ENCODE measurements at places on chromosomes 11 and 22.

GRCh38 chr22:38126928-38127668 lies 16.6 kb upstream of the BAIAP2L2 start:
- no peak for DNase-seq

DNA sequence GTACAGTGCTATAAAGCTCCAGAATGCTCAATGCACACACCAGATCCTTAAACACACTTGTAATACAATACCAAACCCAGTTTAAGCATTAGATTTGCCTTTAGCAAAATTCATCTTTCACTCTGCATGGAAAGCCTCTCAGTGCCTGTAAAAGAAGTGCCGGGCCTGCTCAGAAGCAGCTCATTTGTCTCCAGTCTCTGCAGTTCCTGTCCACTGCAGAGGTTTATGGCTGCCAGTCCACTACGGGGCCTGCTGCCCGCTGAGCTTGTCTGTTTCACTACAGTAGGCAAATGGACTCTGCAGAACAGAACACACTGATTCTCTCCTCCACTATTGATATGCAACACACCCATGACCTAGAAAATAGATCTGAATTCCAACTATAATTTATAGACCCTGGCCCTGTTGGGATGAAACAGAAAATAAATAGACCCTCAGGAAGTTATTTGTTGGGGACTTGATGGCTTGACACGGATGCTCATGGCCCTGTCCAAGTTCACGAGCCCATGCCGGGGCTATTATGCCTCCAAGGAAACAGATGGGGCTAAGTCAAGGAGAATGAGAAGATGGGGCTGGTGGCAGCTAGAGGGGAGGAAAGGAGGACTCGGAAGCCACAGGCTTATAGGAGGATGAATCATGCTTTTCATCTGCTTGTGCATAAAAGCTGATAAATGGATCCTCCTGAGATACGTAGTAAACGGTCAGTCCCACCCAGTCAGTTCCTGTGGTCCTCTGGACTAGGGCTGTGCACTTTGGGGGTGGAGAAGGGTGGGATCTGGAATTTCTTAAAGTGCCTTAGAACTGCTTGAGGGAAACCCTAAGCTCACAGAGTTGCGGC lies 416.8 kb upstream of the TENM4 start:
- no peak for DNase-seq

GRCh38 chr22:46107753-46108563 lies 42.4 kb upstream of the PPARA start:
- DNase-seq: no peak

DNA sequence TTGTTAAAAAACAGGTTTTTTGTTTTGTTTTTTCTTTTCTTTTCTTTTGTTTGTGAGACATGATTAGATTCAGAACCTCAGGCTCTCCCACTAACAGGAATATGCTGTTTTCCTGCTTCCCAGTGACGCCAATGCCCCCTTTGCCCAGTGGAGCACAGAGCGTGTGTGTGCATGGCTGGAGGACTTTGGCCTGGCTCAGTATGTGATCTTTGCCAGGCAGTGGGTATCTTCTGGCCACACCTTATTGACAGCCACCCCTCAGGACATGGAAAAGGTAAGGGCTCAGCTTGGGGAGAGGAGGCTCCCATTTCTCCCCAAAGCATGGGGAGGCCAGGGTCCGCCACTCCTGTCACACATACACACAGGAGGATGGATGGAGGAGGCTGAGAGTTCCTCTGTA lies 25.0 kb downstream of the CYB5R2 start:
- DNase-seq: no peak

- no peak for DNase-seq
These were observed 1.5 kb downstream of the HSPA8 start for GRCh38 chr11:123060277-123061000.

GRCh38 chr22:47370448-47371262 lies 608.2 kb downstream of the TBC1D22A start:
- DNase-seq: no peak

- no peak for DNase-seq
These were observed 48.2 kb downstream of the NRXN2 start for GRCh38 chr11:64674774-64675173.

- DNase-seq: no peak
These were observed 55.3 kb downstream of the ZNF143 start for GRCh38 chr11:9516113-9516512.

- DNase-seq: no peak
These were observed 191.2 kb upstream of the TBCEL start for GRCh38 chr11:120832481-120833238.

DNA sequence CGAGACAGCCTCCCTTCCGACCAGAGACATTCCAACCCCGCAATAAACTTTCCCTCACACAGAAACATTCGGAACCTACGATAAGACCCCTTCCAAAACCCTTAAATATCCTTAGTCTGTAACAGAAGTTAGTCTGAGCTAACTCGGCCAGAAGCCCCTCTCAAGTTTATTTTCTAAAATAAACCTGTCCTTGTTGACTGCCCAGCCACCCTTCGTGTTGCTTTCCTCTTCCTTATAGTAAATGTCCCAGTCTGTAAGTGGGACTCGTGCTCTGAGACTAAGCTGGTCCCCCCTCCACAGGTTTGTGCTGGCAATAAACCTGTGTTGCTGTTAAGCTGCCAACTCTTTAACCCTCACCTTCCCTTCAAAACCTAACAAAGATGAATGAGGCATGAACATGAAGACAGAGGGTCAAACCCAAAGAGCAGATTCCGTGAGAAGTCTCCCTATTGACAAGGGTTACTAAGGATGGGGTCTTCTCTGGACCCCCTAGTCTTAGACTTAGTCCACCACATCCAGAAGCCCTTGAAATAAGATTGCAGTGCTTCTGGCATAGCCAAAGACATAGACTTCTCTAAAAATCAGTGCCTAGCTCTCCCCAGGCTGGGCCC lies 18.2 kb downstream of the MIF start:
- DNase-seq: no peak

DNA sequence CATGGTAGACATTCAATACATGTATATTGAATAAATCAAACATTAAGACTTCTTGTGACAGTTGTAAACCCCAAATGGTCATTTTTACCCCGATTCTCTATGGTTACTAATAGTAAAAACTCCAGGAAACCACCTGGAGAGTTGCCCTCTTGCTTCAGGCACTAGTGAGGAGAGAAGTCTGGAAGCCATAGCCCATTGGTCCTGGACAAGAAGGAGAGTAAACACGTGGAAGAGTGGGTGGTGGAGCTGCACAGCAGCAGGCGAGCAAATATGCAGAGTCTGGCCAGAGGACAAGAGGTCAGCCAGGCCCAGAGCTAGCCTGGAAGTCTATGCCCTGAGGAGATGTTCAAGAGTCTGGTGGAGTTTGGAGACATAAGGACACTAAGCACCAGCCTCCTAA lies 17.7 kb downstream of the DCHS1 start:
- no peak for DNase-seq

GRCh38 chr11:114216796-114217180 lies 79.4 kb upstream of the NNMT start:
- no peak for DNase-seq

- DNase-seq: no peak
These were observed 87.2 kb downstream of the PLEKHA7 start for GRCh38 chr11:16926883-16927626.

- DNase-seq: no peak
These were observed 89.7 kb upstream of the CARD18 start for GRCh38 chr11:105229257-105229656.

GRCh38 chr11:68211546-68211945 lies 1.6 kb downstream of the KMT5B start:
- DNase-seq: no peak

GRCh38 chr11:46637546-46637945 lies 20.2 kb downstream of the ATG13 start:
- DNase-seq: no peak

DNA sequence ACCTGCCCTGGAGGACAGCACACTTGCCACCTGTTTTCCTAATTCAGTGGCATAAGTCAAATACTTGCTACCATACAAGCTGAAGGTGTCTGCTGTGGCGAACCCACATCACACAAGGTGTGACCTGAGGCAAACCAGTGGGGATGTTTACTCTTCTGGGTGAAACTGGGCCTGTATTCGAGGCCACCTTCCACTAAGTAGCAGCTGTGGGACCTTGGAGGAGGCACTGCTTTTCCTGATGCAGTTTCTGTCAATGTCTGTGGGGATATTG lies 927.4 kb downstream of the BRD1 start:
- DNase-seq: no peak

DNA sequence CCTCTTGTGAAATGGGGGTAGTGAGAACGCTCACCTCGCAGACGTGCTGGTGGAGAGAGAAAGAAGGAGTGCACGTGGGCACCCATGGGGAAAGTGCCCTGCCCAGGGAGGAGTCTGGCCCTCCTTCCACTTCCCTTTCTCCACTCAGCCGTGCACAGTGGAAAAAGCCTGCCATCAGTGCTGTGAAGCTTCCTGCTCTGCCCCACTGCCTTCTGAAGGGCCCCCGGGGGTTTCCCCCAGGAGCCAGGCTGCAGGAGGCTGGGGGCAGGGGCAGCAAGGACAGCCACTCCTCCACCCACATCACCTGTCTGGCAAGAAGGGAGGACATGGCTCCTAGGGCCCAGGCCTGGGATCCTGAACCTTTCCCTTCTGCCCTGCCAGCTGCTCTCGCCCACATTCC lies 7.6 kb downstream of the TP53I11 start:
- peak; percentile 67 for DNase-seq

GRCh38 chr11:8926236-8926635 lies 6.5 kb downstream of the C11orf16 start:
- no peak for DNase-seq

GRCh38 chr11:114147375-114148012 lies 88.0 kb downstream of the ZBTB16 start:
- DNase-seq: no peak

- no peak for DNase-seq
These were observed 33.6 kb downstream of the DBX1 start for GRCh38 chr11:20126724-20127123.

- no peak for DNase-seq
These were observed 92.5 kb downstream of the C11orf87 start for GRCh38 chr11:109514313-109515018.

DNA sequence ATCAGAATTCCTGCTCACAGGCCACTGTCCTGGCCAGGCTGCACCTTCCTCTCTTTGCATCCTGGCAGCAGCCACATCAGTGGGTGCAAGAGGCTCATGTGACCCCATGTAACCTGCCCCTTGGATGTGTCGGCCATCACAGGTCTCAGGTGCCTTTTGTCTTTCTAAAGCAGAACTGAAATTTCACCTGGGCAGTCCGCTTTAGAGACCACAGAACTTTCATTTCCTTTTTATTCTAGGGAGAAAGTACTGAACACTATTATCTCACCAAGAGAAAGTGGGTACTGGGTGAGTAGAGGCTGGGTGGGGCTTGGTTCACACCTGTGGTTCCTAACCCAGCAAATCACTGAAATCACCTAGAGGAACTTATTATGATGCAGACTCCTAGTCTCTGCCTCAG lies 51.7 kb upstream of the NUP160 start:
- no peak for DNase-seq

GRCh38 chr11:93075782-93076181 lies 106.3 kb downstream of the MTNR1B start:
- no peak for DNase-seq

DNA sequence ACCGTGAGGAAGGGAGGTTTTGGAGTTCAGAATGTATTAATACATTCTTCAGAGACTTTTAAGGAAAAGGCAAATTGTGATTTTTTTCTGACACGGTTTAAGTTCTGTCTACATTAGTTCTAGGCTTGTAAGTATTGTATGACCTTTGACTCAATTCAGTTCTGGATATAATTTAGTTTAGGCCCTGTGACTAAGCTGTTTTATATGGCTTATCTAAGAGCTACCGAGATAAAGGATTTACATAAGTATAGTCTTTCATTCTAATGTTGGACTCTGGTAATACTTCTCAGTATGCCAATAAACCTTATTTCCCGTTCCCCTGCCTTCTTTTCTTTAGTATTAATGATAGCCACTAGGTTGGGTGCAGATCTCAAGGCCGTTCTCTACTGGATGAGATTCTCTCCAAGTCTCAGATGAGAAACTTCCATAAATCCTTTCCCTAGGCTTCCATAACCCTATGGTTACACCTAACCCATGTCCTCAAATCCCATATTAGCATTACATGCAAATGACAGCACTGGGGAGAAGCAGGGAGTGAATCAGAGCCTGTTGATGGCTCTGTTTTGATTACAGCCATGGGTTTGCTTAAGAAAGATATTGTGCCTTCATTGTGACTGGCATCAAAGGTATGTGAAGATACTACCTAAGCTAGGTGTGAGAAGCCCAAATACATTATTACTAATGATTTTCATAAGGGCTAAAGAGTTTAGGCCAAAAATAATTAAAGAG lies 38.7 kb downstream of the BARX2 start:
- DNase-seq: no peak

DNA sequence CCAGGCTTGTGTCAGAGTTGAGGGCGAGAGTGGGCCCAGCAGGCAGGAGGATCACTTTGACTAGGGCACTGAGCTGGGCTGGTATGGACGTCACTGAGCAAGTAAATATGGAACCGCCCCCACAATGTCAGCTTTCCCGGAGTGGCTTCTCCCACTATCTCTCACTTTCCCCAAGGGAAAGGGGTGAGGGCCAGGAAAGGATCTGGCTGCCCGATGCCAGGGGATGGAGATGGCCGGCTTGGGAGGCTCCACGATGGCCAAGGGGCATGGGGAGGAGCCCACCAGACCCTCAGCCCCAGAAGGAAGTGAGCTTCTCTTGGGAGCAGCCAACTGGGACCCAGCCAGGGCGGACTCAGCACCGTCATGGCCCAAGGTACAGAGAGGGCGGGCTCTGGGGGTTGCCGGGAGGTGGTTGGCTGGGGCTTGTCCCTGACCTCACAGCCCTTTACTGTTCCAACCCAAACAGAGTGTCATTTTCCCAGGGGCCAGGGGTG lies 8.7 kb downstream of the PRDM11 start:
- DNase-seq: no peak

GRCh38 chr22:17842386-17842785 lies 68.1 kb upstream of the BID start:
- peak; percentile 60 for DNase-seq

GRCh38 chr22:44458044-44459020 lies 39.7 kb downstream of the RTL6 start:
- DNase-seq: no peak

DNA sequence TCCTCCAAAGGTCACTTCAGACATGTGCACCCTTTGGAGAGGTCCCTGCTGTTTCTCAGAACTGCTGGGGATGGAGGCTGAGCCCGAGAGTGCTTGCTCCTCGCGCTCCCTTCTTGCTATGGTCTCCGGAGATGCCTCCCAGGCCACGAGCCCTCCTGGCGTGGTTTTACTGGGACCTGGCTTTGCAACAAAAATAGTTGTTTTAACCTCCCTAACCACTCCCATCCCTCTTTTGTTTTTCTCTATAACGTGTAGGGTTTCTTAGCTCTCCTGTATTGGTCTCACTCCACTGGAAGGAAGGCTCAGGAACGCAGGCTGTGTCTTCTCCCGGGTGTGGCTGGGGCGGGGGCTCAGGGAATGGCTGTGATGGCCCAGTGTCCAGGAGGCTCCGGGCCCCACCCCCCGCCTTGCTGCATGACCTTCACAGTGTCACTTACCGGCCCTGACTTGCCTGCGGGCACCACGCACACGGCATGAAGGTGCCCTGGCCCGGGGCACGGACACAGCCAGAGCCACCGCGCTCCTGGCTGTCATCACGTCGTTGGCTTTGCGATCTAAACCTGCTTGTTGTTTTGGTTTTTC lies 5.6 kb downstream of the PTDSS2 start:
- DNase-seq: no peak

All from CD4-positive, alpha-beta T cell treated with Interleukin-1 beta for 1 hour (primary cell).